Stimulated activated CD4-positive, alpha-beta T cell treated with anti-CD3 and anti-CD28 coated beads, Interleukin-4, amount 100 ng/mL, for 4 hours (primary cell): ENCODE measurements at places on chromosomes 1 and 21.

GRCh38 chr1:9078015-9078751 lies 8.7 kb upstream of the SLC2A5 start:
- DNase-seq, result no peak

- DNase-seq, result no peak
These were observed 212.6 kb downstream of the COL24A1 start for GRCh38 chr1:85943945-85944344.

DNA sequence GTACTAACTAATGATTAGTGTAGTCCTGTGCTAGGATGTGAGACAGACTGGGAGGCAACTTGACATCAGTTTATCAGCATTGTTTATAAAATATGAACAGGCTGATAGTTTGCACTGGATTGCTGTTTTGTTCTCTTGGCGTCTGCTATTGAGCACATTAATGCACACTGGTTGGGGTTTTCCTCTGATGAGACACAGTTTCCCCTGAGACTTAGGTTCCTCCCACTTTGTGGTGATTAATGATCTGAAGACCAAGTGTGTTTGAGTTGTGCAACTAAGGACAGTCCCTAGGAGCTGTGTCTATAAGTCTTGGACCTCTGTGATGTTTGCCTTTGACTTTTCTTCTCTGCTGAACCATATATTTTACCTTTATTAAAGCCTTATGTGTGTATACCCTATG lies 1015.4 kb downstream of the AMY1C start:
- DNase-seq, result no peak

DNA sequence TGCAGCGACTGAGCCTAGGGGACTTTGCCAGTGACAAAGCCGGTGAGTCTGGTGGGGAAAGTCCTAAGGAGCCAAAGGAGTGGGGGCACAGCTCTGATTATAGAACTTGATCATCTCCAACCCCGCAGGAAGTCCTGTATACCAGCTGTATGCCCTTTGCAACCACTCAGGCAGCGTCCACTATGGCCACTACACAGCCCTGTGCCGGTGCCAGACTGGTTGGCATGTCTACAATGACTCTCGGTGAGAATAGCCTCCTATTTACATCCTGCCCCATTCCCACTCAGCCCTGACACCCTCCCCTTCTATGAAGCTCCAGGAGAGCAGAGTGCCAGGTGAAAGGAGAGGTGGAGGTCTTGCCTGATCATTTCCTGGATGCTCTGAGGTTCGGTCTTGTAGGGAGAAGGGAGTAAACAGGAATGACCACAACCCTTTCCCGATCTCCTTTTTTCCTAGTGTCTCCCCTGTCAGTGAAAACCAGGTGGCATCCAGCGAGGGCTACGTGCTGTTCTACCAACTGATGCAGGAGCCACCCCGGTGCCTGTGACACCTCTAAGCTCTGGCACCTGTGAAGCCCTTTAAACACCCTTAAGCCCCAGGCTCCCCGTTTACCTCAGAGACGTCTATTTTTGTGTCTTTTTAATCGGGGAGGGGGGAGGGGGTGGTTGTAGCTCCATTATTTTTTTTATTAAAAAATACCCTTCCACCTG lies 1.2 kb upstream of the PPOX start:
- DNase-seq, result no peak

- peak; percentile 10 for DNase-seq
These were observed 38.4 kb downstream of the SPEN start for GRCh38 chr1:15885701-15886610.

DNA sequence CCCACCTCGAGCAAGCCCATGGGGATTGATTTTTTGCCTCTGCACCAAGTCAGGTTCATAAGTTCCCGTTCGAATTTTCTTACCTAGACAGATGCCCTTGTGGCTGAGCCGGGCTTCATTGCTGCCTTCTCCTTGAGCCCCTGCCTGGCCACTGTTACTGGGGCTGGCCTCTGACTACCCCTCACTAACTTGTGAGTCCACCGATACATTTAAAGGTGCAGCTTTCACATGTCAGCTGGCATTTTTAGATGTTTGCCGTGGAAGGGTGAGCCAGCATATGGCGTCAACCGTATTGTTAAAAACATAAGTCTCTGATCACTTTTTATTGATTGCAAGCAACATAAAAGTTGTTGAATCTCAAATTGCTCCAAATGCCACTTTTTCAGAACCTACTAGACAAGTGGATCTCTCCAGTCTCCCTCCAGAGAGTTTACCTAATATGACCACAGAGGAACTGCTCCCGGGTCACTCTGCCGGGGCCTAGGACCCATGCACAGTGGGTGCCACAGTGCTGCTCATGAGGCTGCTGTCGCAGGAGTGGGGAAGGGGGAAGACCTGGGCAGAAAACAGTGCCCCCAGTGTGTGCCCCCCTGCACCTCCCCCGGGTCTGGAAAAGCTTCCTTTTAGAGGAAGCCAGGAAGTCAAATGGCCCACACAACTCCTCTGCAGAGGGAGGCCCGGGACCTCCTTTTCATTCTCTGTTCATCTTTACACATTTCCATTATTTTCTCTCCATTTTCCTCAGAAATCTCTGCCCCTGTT lies 18.8 kb downstream of the MX1 start:
- no peak for DNase-seq

DNA sequence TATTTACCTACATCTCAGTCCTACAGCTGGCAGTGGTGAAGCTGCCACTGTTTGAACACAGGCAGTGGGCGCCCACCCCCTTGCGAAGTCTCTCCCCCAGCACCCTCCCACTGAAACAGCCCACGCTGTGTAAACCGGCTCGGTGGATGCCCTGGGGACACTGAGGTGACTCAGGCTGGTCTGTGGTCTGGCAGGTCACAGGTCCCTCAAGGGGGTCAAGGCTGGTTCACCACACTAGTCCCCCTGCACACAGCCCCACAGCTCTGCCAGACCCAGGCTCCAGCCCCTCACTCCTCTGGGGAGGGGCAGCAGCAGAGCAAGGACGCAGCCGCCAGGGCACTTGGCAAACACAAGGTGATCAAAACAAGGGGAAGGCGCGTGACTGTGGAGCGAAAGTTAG lies 7.6 kb downstream of the CHD5 start:
- DNase-seq, result no peak

- DNase-seq, result no peak
These were observed 575.5 kb downstream of the PTPRU start for GRCh38 chr1:29811727-29812407.

DNA sequence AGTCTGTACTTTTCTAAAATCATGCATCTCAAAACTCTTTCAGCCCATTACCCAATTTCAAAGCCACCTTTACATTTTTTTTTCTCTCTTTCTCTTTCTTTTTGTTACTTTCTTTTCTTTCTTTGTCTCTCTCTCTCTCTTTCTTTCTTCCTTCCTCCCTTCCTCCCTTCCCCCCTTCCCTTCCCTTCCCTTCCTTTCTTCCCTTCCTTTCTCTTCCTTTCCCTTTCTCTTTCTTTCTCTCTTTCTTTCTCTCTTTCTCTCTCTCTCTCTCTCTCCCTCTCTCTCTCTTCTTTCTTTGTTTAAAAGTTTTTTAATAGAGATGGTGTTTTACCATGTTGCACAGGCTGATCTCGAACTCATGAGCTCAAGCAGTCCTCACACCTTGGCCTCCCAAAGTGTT lies 11.5 kb downstream of the ZMYM4 start:
- no peak for DNase-seq

DNA sequence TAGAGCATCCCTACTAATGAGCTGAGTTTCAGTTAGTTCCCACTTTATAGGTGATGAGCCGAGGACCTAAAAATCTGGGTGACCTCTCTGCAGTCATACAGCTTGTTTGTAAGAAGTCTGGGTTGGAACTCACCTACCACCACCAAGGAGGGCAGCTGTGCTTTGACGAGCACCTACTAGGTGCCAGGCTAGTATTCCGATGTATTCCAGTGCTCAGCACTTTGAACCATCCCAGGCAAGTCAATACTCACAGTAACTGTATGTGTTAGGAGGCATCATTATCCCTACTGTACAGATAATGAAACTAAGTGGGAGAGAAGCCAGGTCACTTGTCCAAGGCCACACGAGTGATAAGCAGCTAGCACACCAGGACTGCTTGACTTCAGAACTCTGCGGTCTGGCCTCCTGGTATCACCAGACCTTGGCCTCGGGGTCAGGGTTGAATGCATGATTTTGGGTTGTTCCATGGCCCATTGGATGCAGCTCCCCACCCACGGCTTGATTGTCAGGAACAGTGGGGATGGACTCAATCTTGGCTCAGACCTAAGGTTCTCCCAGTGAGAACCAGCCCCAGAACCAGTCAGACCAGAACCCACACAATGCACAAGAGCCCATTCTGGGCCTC lies 20.7 kb downstream of the ECE1 start:
- no peak for DNase-seq

DNA sequence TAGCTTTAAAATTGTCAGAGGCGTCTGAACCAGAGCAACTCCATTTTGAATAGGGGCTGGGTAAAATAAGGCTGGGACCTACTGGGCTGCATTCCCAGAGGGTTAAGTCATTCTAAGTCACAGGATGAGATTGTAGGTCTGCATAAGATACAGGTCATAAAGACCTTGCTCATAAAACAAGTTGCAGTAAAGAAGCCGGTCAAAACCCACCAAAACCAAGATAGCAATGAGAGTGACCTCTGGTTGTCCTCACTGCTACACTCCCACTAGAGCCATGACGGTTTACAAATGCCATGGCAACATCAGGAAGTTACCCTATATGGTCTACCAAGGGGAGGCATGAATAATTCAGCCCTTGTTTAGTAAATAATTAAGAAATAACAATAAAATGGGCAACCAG lies 143.6 kb downstream of the GABPA start:
- DNase-seq, result no peak

DNA sequence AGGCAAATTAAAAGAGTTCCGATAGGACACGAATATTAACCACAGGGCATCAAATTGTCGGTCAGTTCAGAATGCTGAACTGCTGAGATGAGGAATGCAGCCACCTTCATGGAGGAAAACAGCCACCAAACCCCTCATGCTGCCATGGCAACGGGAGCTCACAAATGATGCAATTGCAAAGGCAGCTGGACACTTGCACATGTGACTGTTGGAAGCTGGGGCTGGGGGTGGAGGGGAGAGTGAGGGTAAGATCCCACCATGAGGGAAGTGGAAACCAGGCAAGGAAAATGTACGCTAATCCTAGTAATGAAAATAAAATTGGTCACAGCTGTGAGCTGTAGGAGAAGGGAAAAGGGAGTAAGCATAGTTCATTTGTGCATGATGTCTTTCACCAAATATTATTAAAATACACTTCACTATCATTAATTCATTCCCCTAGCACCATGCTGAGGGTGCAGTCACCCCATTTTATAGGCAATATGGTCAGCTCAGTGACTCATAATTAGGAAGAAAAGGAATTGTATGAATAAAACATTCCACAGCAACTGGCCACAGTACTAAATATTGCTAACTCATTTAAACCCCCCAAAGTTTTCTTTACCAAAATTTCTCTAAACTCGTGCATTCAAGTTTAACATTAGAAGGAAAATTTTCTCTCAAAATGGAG lies 15.3 kb downstream of the BECN2 start:
- DNase-seq, result no peak

DNA sequence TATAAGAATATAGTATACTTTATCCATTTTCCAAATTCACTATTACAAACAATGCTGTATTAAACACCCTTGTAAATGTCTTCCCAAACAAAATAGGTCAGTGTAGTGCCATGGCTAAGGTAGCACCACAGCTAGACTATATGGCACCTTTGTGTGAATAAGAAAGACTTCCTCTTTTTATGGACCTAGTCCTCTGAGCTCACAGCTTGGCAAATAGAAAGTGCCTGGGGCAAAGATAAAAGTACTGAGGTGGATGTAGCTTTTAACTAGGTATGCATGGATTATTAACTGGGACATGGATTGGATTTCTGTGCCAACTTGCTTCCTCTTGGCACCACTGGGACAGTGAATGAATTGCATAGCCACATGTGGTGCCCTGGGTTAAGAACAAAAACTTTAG lies 25.0 kb downstream of the HRNR start:
- no peak for DNase-seq

DNA sequence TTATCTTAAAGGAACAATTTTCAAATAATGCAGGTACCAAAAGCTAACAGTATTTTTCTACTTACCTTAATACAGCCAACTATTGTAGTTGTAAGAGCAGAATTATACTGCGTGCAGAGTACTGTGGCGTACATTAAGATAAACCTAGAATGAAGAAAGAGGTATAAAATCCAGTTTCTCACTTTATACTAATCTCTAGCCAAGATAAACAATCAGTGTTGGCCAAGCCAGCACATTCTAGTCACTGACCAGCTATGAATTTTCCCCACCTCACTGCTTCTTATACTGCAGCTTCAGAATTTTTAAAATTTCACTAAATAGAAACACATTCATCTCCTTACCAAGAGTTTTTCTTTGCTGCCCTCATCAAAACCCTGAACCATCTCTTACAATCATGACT lies 33.6 kb downstream of the SLC35D1 start:
- no peak for DNase-seq

- no peak for DNase-seq
These were observed 2.2 kb downstream of the LYST start for GRCh38 chr1:235864469-235864868.

GRCh38 chr1:68221980-68222373 lies 10.3 kb downstream of the WLS start:
- no peak for DNase-seq

- DNase-seq, result no peak
These were observed 43.0 kb downstream of the ATF3 start for GRCh38 chr1:212651521-212651920.
